ENCODE measurements at places on chromosomes 2 and 18.

GRCh38 chr18:71011389-71011788, 722.5 kb downstream of the SOCS6 start:
- no peaks in the 10 kb centered on the region for H3K27me3 ChIP-seq
- H3K4me1 ChIP-seq = no peaks in the 10 kb centered on the region
- H3K36me3 ChIP-seq = no peaks in the 10 kb centered on the region
- no peak for DNase-seq
- no peak overlapping the region for H3K27ac ChIP-seq

- H3K4me3 ChIP-seq = no peak overlapping the region
- no peaks in the 10 kb centered on the region for H3K36me3 ChIP-seq
- no peak for DNase-seq
Observed at GRCh38 chr2:64727013-64727767, 73.5 kb upstream of the SERTAD2 start.

- peak overlapping the region; percentile 92 for H3K27ac ChIP-seq
- H3K27me3 ChIP-seq = no peaks in the 10 kb centered on the region
- peak; percentile 98 for DNase-seq
- peaks cover 59% of the 10 kb centered on the region for H3K4me1 ChIP-seq
- H3K36me3 ChIP-seq = no peaks in the 10 kb centered on the region
Observed at GRCh38 chr2:102103992-102104871, 38.3 kb upstream of the IL1R1 start.

DNA sequence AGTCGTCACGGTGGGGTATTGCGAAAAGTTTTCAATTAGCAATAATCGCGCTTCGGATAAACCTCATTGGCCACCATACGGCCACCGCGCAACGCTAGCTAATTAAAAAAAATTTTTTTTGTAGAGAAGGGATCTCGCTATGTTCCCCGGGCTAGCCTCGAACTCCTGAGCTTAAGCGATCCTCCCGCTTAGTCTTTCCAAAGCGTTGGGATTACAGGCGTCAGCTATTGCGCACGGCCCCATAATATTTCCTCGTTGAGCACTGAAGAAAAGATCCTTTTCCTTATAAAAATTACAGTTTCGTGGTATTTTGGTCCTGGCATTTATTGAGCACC, 759 bp upstream of the ACTR1B start:
- peaks cover 14% of the 10 kb centered on the region for H3K4me1 ChIP-seq
- H3K4me3 ChIP-seq = peak overlapping the region; percentile 77
- no peaks in the 10 kb centered on the region for H3K36me3 ChIP-seq
- no peaks in the 10 kb centered on the region for H3K27me3 ChIP-seq

DNA sequence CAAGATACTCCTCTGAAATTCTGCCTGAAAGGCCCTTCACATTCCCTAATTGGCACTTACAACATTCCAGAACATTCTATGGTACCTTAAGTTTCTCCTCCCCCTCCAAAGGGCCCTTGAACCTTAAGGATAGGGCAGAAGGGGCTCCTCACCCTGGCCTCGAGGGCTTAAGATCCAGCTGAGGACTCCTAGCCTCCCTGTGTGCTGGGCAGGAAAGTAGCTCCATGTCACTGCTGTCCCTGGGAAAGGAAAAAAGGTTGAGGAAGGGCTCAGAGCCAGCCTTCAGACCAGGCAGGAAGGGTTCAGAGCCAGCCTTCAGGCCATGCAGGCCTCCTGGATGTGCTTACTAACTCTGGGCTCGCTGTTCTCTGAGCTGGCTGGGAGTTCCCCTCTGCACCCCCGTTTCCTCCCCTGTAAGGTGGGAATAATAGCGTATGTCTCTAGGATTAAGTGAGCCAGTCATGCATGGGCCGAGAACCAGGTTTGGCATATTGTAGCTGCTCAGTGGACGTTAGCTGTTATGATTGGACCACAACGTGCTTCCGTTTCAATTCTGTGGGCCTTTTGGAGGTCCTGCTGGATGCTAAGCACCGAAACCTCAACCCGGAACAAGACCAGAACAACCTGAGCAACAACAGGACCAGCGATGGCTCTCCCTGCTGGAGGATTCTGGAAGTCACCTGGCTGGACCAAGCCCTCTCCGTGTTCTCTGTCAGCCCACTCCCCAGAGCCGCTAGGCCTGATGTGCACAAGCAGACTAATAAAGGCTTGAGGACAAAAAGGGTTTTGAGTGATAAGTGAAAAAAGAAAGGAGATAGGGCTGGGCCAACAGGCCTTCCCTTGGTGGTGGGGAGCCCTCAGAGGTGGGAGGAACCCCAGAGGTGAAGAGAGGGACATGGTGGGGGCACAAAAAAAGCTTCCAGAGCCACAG, 1.0 kb upstream of the B3GNT7 start:
- peaks cover 20% of the 10 kb centered on the region for H3K27me3 ChIP-seq
- no peak for DNase-seq
- no peak overlapping the region for H3K27ac ChIP-seq
- no peaks in the 10 kb centered on the region for H3K36me3 ChIP-seq

- DNase-seq = no peak
- no peaks in the 10 kb centered on the region for H3K36me3 ChIP-seq
- H3K27ac ChIP-seq = no peak overlapping the region
- H3K4me1 ChIP-seq = no peaks in the 10 kb centered on the region
Observed at GRCh38 chr2:222295368-222296062, 3.3 kb downstream of the PAX3 start.

- peak; percentile 90 for DNase-seq
- peak overlapping the region; percentile 19 for H3K4me3 ChIP-seq
- H3K4me1 ChIP-seq = peaks cover 29% of the 10 kb centered on the region
- H3K27me3 ChIP-seq = no peaks in the 10 kb centered on the region
- H3K27ac ChIP-seq = peak overlapping the region; percentile 80
Observed at GRCh38 chr2:54239427-54239826, 16.6 kb downstream of the TSPYL6 start.

DNA sequence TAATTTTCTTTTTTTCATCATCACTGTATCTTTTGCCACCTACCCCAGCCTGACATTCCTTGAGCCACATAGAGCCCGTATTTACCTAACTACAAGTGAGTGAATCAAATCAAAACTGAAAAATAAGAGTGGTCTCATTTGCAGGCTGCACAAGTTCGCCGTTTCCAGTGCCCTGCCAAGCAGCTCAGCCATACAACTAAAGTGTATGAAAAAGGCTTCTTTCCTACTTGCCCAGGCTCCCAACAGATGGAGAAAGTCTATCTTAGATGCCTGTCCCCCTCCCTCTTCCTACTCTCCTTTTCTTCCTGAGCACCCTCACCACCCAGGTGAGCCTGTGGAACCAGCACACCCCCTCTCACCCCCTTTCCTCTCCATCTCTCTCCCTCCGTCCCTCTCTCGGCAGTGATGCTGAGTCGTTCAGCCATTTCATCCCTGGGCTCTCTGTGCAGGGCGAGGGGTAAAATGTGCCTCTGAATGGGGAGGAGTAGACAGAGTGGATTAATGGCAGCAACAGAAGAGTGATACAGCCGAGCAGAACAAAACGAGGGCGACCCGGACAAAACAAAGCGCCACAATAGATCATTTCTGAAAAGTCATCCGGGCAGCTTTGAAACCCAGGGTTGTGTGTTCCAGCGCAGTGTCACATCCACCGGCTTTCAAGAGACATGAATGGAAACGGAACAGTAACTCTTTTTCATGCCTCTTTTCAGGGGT, 65.0 kb upstream of the POU3F3 start:
- H3K4me1 ChIP-seq = no peaks in the 10 kb centered on the region
- no peaks in the 10 kb centered on the region for H3K27me3 ChIP-seq
- no peak overlapping the region for H3K4me3 ChIP-seq
- no peaks in the 10 kb centered on the region for H3K36me3 ChIP-seq
